ENCODE measurements at places on chromosomes 2 and 18. TPM values are rescaled to one million over a fixed set of nuclear protein-coding genes. Genes with fewer than 3 reads are reported as not detected.

The C2orf81 gene
- 3.3 TPM for total RNA-seq

The D2HGDH gene
- 20.2 TPM for total RNA-seq

DNA sequence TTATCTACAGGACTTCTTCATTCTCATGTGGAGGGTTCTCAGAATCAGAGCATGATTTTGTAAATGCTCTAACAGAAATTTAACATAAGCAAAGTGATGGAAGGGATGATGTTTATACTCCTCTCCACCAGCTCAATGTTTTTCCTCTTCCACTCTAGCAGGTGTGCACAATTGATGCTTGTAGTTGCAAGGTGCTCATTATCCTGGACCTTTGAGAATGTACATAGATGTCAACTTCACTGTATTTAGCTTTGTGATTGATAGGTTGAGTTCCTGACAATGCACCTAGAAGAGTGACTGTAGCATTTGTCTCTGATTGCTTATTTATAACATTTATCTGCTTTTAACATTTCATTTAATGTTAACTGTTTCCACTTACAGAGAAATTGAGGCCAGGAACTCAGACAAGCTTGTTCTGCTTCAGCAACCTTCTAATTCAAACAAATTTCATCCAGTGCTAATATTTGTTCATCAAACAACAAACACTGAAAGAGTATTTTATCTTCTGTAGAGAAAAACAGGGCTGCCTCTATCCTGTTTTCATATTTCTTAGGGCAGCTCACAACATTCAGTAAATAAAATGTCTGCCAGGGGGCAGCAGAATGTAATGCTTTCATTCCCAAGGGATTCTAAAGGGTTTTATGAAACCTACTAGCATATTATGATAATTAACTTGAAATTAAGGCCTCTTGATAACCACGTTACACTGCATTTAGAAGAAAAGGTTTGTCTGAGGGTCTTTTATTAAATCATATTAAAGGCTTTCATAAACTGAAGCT, 127.9 kb upstream of the NOL4 start:
- DNase-seq = peak; percentile 9

DNA sequence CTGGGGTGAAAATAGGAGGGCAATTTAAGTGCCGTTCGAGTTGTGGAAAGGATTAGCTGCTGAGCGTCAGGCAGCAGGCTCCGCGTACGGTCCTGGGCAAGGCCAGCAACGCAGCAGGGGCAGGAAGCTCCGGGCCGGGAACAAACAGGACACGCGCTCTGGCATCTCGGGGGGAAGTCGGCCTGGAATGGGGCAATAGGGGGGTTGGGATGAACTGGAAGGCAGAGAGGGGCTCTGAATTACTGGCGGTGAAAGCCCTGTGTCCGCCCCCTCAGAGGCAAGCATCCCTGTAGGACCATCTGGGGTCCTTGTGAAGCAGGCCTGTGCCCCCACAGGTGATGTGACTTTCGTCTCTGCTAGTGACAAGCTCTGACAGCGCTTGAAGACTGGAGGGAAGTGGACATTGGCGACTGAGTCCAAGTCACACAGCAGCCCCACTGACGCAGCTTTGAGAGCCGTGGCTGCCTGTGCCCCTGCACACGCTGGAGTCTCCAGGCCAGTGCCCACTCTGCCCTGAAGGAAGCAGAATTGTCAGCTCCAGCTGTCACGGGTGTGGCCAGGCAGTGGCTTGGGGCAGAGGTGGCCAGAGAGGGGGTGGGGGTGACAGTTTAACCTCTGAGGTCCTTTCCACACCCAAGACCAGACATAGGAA, 22.3 kb downstream of the GPR35 start:
- DNase-seq = no peak

DNA sequence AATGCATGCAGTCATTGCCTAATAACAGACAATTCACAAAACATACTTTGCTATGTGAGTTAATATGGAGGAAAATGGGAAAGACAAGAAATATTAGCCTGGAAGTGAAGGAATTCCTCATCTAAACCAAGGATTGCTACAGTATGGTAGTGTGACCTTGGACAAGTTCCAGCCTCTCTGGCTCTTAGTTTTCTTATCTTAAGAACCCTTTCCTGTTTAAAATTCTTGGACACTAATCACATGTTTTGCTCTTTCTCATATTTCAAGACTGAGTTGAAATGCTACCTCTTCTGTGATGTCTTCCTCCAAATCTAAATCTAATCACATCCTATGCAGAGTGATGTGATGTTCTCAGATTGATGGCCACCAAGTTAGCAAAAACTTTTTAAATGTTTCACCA, 20.8 kb upstream of the ADAM23 start:
- DNase-seq = no peak

The FBXO11 gene
- 56.6 TPM for total RNA-seq

DNA sequence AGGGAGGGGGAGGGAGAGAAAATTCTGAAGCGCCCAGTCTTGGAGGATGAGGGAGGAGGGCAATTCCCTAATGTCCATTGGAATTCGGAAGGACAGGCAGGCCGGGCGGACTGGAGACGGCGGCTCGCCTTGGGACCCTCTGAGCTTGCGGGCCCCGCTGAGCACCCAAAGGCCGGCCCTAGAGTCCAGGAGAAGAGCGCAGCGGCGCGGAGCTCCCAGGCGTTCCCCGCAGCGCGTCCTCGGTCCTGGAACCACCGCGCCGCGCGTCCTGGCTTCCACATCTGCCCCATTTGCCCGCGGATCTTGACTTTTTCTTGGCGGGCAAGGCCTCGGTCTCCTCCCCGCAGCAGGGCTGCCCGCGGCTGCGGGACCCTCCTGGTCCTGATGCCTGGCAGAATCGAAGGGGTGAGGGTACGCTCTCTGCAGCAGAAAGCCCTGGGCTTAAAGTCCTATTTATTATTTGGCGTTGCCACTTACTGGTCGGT, 675 bp upstream of the MLPH start:
- no peak for DNase-seq

The CKAP2L gene
- total RNA-seq = 0.22 TPM

DNA sequence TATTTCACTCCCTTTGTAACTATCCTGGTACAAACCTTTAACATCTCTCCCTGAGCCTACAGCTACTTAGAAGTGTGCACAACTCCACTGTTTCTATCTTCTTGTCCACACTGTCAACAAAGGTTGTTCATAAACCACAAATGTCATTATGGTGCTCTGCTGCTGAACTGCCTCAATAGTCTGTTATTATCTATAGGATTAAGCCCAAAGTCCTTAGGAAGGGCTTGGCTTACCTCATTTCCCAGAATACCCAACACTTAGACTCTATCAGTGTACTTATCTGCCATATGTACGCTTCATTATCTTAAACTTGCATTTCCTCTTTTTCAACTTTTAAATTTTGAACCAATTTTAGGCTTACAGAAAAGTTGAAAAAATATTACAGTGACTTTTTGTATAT, 94.2 kb downstream of the HNMT start:
- no peak for DNase-seq

GRCh38 chr2:37457401-37457901, 113.0 kb downstream of the QPCT start:
- no peak for DNase-seq

The FAM237A gene
- not detected for total RNA-seq

Data from thyroid gland (tissue), 4 donors.